ENCODE measurements at places on chromosomes 13 and 19.

DNA sequence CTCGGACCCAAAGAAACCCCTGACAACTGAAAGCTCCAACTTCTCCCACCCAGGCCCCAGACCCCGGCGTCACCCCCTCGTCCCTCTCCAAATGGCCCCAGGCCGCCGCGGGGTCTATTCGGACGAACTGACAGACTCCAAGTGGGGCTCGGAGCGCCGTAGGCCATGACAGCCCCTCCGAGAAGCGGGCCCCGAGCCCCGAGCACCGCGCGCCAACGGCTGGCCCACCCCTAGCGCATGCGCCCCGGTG is 360 bp downstream of the DDX39A start:
- DNase-seq = peak; percentile 77

- DNase-seq = no peak
Measured at GRCh38 chr13:28475916-28476725, 18.8 kb downstream of the FLT1 start.

GRCh38 chr19:11025997-11026396 is 63.3 kb upstream of the LDLR start:
- no peak for DNase-seq

DNA sequence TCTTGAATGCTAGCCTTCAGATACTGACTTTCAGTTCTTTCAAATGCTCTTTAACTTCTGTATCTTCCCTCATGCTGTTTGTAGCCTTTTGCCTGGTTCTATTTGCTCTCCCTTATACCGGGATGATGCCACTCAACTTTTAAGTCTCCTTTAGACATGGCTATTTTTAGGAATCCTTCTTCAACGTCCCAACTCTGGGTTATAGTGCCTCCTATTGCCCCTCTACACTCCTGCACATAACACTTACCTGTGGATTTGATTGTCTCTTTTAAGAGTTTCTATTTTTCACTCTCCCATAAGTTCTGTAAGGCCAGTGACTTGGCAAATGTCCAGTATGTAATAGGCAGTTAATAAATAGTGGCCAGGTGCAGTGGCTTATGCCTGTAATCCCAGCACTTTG is 343.0 kb downstream of the KLF5 start:
- no peak for DNase-seq

GRCh38 chr19:5337708-5338655 is 2.6 kb downstream of the PTPRS start:
- no peak for DNase-seq

DNA sequence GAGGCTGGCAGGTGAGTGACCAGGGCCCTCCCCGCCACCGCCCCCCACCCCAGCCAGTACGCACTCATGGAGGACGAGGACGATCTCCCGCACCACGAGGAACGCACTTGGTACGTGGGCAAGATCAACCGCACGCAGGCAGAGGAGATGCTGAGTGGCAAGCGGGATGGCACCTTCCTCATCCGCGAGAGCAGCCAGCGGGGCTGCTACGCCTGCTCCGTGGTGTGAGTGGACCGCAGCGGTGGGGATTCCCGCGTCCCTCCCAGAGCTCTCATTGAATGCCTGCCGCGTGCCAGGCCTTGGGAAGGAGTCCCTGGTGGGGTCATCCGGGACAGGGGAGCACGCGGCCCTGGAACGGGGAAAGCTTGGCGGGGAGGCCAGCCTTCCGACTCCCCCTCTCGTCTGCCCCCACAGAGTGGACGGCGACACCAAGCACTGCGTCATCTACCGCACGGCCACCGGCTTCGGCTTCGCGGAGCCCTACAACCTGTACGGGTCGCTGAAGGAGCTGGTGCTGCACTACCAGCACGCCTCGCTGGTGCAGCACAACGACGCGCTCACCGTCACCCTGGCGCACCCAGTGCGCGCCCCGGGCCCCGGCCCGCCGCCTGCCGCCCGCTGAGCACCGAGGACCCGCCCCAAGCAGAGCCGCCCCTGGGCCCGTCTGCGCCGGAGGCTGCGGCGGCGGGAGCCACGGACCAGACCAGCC is 4.8 kb upstream of the IFI30 start:
- no peak for DNase-seq

DNA sequence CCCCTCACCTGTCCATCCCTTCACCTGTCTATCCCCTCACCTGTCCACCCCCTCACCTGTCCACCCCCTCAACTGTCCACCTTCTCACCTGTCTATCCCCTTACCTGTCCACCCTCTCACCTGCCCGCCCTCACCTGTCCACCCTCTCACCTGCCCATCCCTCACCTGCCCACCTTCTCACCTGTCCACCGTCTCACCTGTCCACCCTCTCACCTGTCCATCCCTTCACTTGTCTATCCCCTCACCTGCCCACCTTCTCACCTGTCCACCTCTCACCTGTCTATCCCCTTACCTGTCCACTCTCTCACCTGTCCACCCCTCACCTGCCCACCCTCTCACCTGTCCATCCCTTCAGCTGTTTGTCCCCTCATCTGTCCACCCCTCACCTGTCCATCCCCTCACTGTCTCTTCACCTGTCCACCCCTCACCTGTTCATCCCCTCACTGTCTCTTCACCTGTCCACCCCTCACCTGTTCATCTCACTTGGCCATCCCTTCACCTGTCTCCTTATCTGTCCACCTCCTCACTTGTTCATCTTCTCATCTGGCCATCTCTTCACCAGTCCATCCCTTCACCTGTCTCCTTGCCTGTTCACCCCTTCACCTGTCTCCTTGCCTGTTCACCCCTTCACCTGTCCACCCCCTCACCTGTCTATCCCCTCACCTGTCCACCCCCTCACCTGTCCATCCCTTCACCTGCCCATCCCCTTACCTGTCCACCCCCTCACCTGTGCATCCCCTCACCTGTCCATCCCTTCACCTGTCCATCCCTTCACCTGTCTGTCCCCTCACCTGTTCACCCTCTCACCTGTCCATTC is 12.7 kb upstream of the KANK2 start:
- DNase-seq = no peak

GRCh38 chr13:67095621-67096020 is 134.5 kb downstream of the PCDH9 start:
- DNase-seq = no peak

DNA sequence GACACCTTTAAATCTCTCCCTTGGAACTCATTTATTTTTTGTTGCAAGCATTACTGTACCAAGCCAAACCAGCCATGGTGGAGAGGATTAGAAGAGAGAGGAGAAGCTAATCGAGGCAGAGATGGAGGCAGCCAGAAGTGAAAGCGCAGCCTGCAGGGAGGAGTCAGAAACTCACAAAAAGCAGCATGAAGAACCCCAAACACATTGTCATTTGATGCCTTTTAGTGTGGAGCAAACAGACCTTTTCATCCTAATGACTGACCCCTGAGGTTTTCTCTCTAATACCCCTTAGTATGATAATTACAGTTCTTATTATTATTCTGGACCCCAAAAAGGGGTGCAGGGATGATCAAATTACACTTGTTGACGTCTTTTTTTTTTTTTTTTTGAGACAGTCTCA is 62.5 kb downstream of the TNFRSF19 start:
- DNase-seq = no peak

- no peak for DNase-seq
Measured at GRCh38 chr19:49862391-49863253, 4.8 kb downstream of the PNKP start.

DNA sequence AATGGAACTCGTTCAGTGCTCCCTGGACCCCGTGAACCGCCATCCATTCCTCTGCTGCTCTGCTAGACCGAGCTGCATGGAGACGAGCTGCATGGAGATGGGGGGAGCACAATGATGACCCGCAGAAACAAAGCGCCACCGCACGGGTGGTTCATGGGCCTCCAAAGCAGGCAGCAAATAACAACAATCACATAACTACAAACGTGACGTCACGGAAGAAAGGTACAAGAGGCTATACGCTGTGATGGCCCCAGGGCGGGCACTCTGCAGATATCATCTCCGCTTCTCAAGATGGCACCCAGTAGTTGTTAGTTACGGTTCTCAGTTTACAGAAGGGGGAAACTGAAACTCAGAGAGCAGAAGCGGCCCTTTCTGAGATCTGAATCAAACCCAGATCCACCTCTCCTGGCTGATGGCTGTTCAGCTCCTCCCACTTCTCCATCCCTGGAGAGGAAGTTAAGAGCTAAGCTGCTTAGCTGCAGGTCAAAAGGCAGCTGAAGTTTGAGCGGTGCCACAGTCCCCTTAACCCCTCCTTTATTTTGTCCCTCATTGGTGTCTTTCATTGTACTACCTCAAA is 1.7 kb downstream of the ATP13A1 start:
- DNase-seq = peak; percentile 23

DNA sequence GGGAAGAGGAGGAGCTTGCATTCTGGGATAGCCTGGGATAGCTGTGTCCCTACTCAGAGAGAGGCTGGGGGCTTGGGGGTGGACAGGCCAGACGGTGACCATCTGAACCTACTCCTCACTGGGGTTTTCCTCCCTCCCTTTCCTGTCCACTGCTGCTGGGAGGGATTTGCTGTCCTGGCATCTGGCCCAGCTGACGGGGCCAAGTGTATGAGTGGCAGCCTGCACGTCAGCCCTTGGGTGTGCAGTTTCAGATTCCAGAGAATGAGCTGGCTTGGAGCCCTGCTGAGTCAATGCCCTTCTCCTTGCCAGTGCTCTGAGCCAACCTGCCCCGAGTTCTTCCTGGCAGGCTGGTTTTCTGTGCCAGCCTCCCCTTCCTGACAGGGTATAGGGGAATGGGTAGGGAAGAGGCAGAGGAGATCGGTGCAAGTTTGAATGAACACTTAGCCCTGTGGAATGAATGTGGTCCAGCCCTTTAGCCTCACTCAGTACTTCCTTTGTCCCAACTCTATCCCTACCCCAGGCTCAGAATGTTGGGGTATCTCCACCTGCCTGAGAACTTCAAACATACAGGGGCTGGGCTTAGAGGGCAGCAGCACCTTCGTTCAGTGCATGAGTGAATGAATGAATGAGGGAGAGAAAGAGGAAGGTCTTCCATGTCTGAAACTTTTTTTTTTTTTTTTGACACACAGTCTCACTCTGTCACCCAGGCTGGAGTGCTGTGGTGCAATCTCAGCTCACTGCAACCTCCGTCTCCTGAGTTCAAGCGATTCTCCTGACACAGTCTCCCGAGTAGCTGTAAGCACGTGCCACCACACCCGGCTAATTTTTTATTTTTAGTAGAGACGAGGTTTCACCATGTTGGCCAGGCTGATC is 1.8 kb upstream of the ANGPTL4 start:
- DNase-seq = no peak

GRCh38 chr13:93318534-93319254 is 92.1 kb downstream of the GPC6 start:
- DNase-seq = no peak

GRCh38 chr19:45352062-45352461 is 11.5 kb downstream of the KLC3 start:
- no peak for DNase-seq

GRCh38 chr13:63025741-63026140 is 1610.1 kb upstream of the PCDH20 start:
- DNase-seq = no peak

- DNase-seq = no peak
Measured at GRCh38 chr13:102648046-102648445, 46.8 kb downstream of the METTL21C start.

DNA sequence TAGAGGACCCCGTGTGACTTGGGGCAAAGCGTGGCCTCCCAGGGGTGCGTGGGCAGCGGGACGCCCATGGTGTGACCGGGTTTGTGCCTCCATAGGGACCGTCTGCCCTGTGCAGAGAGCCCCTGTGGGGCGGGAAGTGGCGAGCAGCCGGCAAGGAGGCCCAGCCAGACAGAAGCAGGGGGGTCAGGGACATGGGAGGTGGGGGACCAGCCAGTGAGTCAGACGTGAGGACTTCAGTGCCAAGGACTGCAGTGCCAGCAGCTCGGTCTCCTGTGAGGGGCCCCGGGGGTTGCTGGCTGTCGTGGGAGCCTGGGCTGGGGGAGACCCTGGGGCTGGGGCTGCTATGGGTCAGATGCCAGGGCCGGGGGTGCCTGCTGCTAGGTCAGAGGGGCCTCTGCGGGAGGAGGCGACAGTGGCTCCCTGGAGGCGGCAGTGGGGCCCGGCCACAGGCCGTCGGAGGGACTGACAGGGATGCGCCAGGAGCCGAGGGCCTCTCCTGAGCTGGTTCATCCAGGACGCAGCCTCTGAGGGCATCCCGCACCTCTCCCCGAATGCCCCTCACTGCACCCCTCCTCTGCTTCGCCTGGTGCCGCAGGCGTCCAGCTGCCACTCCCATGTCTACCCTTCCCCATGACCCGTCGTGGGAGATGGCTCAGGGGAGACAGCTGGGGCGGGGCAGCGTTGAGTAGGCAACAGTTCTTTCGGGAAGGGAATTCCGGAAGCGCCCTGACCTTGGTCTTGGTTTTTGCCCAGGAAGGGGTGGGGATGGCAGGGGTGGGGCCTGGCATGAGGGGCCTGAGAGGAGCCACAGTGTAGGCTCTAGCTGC is 80.0 kb downstream of the KDM4B start:
- DNase-seq = no peak

DNA sequence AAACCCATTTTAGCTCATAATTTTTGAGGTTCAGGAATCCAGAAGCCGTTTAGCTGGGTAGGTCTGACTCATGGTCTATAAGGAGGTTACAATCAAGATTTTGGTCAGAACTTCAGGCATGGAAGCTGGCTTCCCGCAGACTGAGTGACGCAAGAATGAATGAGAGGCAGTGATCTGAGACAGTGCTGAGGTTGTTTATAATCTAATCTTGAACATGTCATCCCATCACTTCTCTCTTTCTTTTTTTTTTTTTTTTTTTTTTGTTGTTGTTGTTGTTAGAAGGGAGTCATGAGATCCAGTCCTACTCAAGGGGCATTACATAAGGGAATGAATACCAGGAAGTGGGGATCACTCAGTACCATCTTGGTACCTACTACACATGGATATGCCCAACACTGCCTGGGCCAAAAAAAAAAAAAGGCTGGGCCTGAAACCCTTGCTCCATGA is 217.4 kb downstream of the DLEU7 start:
- DNase-seq = no peak

GRCh38 chr13:65553096-65553727 is 1676.9 kb downstream of the PCDH9 start:
- no peak for DNase-seq

- no peak for DNase-seq
Measured at GRCh38 chr13:72963762-72964161, 95.0 kb upstream of the KLF5 start.

DNA sequence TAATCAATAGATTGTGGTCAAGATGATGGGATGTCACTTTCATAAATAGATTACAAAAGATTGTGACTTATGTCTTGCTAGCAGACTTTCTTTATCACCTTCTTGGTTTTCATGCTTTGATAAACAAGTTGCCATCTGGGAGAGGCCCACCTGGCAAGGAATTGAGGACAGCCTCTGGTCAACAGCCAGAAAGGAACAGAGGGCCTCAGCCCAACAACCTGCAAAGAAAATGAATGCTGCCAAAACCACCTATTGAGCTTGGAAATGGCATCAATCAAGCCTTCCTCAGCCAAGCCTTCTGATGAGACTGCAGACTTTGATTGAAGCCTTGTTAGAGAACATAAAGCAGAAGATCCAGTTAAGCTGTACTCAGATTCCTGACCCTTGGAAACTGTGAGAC is 288.6 kb downstream of the SPRY2 start:
- no peak for DNase-seq

DNA sequence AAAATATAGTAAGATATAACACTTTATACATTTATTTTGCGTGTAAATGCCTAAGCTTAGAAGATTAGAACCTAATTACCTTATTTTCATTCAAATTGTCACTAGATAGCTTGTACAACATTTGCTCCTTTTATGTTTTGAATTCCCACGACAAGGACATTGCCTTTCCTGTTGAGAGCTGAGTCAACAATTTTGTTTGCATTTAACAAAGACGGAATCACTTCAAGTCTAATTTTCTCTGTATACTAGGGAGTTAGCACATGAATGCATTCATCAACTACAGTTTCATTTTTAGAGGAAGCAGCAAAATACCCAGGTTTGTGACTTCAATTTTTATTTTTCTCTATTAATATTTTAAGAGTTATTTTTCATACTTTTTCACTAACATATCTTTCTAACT is 48.7 kb upstream of the PCCA start:
- DNase-seq = no peak

- DNase-seq = no peak
Measured at GRCh38 chr19:39704181-39705044, at the start of gene LGALS14. LGALS14 (plus strand) TSS chr19:39704481; CDS start chr19:39704529, 48 bp downstream.
